ENCODE measurements at places on chromosomes 16 and 17. TPM values are rescaled to one million over a fixed set of nuclear protein-coding genes. Genes with fewer than 3 reads are reported as not detected.

The BAHCC1 gene
- 0.69 TPM for total RNA-seq

DNA sequence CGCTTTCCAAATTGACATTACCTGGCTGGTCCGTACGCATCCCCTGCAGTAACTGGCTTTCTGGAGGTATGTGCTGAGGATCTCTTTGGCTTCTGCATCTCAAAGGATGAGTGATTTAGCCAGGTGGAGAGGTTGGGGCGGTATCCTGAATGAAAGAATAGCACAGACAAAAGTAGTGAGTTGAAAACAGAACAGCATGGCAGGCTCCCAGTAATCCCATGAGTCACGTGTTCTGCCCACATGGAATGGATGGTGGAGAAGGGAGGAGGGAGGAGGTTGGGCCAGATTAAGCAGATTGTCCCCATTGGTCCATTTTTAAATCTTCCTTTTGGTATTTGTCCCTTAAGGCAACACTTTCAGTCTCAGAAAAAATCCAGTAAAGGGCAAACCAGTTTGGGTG, 176.0 kb downstream of the WWOX start:
- DNase-seq, result no peak

GRCh38 chr16:19709381-19710136, 8.5 kb downstream of the KNOP1 start:
- no peak for DNase-seq

DNA sequence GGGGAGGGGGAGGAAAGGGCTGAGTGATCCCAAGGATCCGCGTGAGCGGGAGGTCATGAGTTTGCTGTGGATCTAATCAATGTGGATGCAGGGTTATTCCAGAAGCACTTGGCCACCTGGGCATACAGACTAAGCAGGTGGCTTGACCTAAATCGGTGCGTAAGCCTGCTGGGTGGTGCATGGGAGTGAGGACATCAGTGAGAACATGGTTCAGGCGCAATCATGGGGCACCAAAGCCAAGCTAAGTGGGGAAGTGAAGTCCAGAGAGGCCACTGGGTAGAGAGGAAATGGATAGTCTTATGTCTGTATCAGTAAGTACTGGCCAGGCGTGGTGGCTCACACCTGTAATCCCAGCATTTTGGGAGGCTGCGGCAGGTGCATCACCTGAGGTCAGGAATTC, 18.9 kb upstream of the MFSD6L start:
- no peak for DNase-seq
